GM23338 (cell line): ENCODE measurements at places on chromosomes 7 and 10. TPM values are rescaled to one million over a fixed set of nuclear protein-coding genes. Genes with fewer than 3 reads are reported as not detected.

DNA sequence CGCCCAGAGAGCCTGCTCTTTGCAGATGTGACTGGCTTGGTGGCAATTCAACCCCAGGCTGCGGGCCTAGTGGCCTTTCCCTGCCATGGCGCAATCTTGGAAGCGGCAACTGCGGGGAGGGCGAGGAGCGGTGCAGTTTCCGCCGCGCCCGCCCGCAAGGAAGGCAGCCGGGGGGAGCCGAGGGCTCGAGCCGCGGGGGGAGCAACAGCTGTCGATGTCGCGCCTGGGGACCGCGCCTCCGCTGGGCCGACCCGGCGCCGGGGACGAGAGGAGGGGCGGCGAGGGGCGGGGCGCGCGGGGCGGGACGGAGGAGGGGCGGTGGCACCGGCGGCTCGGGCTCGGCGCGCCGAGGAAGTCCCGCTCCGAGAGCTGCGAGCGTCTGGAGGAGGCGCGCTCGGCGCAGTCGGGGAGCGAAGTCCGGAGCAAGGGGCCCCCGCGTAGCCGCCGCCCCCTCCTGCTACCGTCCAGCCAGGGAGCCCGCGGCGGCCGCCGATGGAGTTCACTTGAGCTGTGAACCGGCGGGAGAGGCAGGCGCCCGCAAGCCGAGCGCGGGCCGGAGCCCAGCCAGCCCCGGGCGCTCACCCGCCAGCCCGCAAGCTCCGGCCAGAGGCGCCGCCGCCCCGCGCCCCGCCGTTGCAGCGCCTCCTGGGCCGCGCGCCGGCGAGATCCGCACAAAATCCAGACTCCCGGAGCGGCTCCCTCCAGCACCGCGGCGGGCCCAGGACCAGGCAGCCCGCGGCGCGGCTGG, 438.1 kb upstream of the GALNT17 start:
- DNase-seq, result peak; percentile 80

GRCh38 chr10:89785095-89785494, 83.7 kb downstream of the KIF20B start:
- DNase-seq, result peak; percentile 46

DNA sequence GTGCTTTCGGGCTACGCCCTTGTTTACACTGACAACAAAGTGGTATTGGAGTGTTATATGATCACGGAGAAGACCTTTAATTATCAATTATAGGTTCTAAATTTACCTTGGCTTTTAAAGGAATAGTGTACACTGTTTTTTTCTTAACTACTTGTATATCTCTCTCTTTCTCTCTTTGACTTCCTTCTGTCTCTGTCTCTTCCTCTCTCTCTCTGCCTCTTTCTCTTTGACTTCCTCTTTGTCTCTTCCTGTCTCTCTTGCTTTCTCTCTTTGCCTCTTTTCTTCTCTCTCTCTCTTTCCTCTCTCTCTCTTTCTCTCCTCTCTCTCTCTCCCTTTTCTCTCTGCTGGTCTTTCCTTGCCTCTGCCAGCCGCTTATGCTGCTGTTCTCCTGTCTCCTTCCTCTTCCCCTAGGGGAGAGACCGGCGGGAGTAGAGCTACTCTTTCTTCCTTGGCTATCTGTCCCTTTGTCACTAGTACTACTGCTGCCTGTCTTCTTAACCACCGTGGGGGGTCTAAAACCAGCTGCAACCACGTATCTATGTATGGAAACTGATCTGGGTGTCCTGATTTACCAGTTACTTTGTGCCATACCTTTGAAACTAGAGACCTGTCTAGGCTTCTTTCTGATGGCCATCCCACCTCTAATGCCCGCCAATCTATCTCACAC, 36.9 kb upstream of the GSDME start:
- DNase-seq, result no peak

- DNase-seq, result peak; percentile 74
These were observed 170.2 kb downstream of the FAM107B start for GRCh38 chr10:14604181-14605142.

Gene CLEC2L
- total RNA-seq, result not detected in 2 replicates

Gene SORCS1
- 7.4 and 8.9 TPM in 2 replicates for total RNA-seq

Gene NPM3
- 258 and 345 TPM in 2 replicates for total RNA-seq
